ENCODE measurements at places on chromosomes 5 and 9.

- DNase-seq, result no peak
Measured at GRCh38 chr5:32030222-32030621, 143.9 kb downstream of the GOLPH3 start.

- no peak for DNase-seq
Measured at GRCh38 chr5:5492087-5492933, 69.8 kb downstream of the ICE1 start.

DNA sequence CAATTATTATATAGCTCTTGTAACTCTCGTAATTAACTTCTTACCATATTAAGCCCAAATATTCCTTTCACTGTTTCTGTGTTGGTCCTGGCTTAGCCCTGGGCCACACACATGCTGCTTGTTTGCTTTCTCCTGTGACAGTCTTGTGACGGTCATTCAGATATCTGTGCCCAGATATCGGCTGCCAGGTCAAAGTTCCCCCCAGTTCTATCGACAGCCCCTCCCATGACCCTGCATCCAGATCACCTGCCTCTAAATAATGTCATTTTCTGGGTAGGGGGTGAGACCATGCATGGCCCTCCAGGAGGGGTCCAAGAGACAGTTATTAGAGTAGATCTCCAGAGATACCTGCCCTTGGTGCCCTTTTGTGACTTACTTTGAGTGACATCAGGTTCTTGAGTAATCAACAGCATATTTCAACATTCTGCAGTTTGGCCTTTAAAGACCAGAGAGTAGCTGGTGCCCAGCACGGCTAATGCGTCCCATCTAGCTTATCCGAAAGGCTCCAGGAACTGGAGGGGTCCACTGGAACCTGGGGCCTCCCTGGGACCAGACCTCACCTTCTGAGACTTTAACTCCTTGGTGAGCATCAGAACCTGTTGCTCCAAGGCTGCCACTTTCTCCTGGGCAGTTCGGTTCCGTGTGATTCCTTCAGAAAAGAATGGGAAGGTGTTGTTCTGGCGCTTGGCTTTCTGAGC lies 26.9 kb downstream of the TBC1D2 start:
- no peak for DNase-seq

DNA sequence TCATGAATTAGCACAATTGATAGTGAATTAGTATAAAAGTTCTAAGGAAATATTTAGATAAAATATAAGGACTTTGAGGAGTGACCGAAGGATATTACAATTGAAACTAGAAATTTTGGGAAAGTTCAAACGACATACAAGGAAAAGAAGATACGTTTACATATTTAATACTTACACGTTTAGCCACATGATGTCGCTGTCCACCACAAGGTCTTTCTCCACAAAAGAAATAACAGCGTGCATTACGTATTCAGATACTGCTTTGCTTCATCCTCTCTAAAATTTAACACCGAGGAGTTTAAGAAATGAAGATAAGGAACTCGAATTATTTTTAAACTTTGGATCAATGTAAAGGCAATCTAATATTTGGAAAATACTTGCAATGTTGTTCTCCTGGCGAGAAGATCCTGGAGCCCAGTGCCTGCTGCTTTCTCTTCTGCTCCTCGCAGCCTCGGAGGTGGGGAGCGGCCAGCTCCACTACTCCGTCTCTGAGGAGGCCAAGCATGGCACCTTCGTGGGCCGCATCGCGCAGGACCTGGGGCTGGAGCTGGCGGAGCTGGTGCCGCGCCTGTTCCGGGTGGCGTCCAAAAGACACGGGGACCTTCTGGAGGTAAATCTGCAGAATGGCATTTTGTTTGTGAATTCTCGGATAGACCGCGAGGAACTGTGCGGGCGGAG lies at the start of gene PCDHA3:
Gene PCDHA3, plus strand, starts transcription at position 242 of the 678 bp plus-strand sequence.
- DNase-seq, result no peak

DNA sequence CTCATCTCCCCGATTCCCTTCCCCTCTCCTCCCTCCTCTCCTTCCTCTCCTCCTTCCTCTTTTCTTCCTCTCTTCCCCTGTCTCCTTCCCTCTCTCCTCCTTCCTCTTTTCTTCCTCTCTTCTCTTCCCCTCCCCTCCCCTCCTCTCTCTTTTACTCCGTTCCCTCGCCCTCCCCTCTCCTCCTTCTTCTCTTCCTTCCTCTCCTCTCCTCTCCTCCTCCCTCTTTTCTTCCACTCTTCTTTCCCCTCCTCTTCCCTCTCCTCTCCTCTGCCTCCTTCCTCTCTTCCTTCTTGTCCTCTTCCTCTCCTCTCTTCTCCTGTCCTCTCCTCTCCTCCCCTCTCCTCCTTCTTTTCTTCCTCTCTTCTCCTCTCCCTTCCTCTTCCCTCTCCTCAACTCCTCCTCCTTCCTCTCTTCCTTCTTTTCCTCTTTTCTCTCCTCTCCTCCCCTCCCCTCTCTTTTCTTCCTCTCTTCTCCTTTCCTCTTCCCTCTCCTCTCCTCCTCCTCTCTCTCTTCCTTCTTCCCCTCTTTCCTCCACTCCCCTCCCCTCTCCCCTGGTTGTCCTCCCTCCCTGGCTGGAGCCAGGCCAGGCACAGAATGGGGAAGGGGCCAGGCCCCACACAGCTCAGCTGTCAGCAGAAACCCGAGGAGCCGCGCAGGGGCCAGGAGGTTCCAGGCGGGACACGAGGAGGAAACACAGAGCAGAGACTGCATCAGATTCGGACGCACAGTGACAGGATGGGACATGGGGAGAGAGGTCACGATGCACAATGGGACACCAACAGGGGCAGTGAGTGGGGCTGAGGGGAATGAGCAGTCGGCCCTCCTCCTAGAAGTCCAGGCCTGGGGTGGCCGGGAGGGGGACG lies 48.0 kb downstream of the CAMK2A start:
- DNase-seq, result no peak

- DNase-seq, result no peak
Measured at GRCh38 chr9:28774433-28775235, 1201.4 kb upstream of the C9orf72 start.

GRCh38 chr9:5041390-5042115 lies 56.5 kb downstream of the JAK2 start:
- DNase-seq, result no peak
